ENCODE measurements at places on chromosomes 2 and 18.

- DNase-seq, result no peak
Observed at GRCh38 chr2:75952173-75952572, 241.5 kb upstream of the GCFC2 start.

GRCh38 chr2:150303281-150303680 is 184.2 kb downstream of the RND3 start:
- no peak for DNase-seq

GRCh38 chr2:133326652-133327397 is 241.4 kb downstream of the NCKAP5 start:
- peak; percentile 4 for DNase-seq

DNA sequence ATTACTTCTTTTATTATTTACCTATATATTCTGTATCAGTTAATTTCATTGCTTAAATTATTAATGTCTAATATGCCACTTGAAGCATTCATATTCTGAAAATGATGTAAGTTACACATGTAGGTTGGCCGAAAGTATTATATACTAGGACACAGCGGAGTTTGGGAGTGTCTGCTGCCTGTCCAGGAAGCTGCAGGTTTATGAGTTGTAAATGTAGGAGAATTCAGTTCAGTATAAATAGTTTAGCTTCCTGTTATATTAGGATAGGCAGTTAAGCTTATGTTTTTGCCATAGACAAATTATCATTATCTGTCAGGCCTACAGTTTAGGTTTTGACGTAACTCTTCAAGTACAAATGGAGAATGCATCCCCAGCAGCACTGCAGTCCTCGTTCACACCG is 18.9 kb upstream of the ZNF236 start:
- no peak for DNase-seq

DNA sequence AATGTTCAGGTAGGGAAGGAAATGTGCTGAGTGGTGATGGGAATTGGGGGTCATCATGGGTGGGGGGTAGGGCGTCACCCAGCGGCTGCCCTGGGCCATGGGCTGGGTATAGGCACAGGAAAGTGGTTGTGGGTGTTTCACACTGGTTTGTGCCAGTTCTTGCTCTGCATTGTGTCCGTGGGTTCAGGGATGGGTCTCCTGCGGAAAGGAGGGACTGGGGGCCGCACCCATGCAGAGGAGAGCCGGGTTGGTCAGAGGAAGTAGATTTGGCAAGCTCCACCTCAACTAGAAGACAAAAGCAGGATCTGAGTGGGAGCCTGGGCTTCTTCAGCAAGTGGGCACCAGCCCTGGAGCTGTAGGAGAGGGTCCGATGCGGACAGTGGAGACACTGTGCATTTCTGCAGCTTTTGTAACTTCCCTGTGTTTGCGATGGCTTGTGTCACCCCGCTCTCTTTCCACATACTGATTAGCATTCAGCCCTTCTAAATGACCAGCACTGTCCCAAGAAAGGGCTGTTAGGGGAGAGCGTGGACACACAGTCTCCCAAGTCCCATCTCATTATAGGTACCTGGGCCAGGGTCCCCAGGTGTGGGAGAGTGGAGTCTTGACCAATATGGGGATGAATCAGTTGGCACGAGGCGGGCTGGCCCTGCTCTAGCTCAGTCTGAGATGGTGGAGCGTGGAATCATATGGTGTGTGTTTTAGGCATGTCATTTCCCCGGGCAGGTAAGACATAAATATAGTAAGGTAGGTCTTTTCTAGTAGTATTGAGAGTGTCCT is 67.2 kb downstream of the LRRFIP1 start:
- DNase-seq, result no peak

- DNase-seq, result no peak
Observed at GRCh38 chr2:101089419-101089818, 61.8 kb downstream of the TBC1D8 start.
